Fibroblast of upper back skin (primary cell): ENCODE measurements at places on chromosomes 12 and 14.
A peak's percentile ranks its signal among the peaks of the same experiment; 100 is the strongest.

DNA sequence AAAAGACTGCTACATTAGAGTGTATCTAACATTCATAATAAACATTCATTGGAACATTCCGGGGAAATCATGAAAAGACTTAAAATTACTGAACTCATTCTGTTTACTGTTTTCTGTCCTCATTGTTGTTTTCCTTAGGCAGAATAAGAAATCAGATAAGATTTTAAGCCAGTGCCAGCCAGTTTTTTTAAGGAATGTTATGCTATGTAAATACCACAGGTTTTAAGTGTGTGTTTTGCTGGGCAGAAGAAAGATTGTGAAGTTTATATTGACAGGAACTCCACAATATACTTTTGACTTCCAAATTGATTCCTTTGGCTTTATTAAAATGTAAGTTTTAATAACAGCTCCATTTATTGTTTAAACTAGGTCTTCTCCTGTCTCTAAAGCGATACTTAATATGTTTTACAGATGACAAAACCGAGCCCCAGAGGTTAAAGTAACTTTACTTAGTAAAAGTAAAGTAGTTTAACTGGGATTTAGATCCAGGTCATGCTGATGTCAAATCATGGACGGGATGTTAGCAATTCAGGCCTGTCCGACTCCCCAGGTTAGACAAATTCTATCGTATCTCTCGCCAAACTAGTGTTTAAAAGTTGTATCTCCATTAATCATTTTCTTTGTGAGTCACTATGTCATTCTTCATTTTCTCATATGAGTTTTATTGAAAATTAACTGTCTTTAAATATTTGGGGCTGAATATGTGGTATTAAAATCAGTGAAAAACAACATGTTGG, 1.7 kb downstream of the LARP4 start:
- DNase-seq = no peak

DNA sequence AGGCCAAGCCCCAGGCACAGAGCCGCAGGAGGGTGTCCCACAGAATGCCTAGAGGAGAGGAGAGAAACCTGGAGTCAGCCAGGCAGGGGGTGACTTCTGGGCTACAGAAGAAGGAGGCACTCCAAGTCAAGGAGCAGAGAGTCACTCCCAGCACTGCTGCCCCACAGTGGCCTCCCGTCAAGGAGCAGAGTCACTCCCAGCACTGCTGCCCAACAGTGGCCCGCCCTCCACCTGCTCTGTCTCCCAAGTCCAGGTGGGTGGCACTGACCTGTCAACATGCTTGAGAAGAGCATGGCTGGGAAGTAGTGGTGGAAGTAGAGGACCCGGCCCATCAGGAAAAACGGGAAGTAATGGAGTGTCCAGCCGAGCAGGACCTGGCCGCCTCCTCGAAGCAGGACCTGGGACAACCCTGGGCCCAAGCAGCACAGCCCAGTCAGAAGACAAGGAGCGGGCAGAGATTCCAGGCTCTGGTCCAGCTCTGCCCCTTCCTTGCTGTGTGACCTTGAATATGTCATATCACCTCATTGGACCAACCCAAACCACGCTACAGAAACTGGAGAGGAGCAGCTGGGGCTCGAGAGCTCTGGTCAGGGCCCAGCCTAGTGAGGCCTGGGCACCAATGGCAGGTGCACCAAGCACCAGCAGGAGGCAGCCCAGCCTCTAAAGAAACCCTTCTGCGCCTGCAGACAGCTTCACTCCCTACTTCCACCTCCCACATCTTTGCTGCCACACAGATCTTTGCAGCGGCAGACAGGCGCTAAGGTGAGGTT, 7.6 kb upstream of the NGB start:
- DNase-seq = no peak

DNA sequence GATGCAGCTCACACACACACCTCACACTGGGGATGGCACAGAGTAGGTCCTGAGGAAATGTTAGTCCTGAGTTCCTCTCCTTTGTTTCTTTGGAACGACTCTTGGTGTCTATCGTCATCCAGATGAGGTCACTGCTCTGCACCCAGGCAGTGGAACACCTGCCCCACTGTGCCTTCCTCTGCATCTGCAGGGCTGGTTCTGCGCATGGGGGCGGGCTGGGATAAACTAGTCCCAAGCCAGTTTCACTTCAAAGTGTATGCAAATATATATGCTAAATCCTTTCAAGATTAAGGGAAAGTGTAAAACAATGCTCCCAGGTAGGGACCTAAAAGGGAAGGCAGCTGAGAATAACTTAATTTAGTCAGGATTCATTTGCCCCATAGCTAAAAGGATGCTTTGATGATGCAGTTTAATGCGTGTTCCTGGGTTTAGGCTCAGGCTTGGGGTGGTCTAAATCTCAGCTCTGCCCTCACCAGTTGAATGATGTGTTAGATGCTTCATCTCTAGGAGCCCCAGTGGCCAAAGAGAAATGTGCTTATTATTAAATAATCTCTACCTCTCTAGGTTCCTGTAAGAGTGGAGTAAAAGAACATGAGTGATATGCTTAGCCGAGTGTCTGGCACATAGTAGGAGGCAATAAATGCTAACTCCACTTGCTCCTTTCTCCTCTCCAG, 47.1 kb upstream of the OVCH1 start:
- DNase-seq = no peak

DNA sequence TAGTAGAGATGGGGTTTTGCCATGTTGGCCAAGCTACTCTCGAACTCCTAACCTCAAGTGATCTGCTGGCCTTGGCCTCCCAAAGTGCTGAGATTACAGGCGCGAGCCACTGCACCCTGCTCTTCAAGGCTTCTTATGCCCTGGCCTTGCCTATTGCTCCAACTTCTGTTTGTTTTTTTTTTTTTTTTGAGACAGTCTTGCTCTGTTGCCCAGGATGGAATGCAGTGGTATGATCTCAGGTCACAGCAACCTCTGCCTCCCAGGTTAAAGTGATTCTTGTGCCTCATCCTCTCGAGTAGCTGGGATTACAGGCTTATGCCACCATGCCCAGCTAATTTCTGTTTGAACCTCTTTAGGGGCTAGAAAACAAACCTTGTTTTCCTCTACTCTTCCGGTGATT, 6.0 kb upstream of the ABCD4 start:
- no peak for DNase-seq

DNA sequence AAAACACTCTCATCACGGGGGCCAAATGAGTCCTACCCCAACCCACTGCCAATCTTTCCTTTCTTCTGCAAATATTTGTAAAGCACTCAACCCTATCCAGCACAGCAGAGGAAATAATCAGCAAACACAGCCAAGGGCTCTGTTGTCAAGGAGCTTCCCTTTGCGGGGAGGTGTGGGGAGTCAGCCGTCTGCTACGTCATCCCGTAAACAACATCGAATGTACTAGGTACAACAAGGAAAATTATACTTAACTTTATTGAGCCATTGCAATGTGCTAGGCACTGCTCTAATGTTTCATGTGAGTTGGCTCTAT, 22.8 kb downstream of the TMEM63C start:
- no peak for DNase-seq

- no peak for DNase-seq
Measured at GRCh38 chr12:128804762-128805161, 19.0 kb downstream of the SLC15A4 start.

DNA sequence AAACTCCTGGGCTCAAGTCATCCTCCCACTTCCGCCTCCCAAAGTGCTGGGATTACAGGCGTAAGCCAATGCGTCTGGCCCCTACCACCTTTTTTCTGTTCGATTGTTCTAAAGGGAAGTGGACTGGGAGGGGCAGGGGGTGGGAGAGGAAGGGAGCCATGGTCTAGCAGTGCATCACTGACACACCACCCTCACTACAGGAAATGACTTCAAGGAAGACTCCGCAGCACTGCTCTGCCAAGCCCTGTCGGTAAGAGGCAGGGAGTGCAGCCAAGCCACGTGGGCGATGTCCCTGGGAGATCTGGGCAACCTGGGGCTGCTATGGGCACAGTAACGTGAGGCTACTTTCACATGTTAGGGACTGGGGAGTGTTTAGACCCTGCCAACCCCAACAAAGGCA, 18.0 kb downstream of the LRRC74A start:
- peak; percentile 22 for DNase-seq

GRCh38 chr12:546920-547845, 87.4 kb downstream of the B4GALNT3 start:
- DNase-seq = peak; percentile 46

DNA sequence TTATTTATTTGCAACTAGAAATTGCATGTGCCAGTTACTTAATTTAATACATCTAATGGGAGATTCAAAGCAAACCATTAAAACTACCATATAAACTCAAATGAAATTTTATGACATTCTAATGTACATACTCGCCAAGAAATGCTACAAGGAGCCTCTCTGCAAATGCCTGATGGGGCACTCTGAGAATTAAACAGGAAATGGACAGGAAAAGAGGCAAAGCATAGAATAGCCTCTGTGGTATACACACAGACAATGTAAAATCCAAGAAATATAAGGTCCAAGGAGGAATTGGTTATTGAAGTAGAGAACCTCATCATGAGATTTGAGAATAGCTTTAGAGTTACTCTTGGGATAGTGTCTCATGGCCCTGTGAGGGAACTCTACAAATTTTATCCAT, 41.2 kb downstream of the RAB21 start:
- no peak for DNase-seq

- DNase-seq = no peak
Measured at GRCh38 chr12:121436706-121437105, 36.8 kb downstream of the RNF34 start.

DNA sequence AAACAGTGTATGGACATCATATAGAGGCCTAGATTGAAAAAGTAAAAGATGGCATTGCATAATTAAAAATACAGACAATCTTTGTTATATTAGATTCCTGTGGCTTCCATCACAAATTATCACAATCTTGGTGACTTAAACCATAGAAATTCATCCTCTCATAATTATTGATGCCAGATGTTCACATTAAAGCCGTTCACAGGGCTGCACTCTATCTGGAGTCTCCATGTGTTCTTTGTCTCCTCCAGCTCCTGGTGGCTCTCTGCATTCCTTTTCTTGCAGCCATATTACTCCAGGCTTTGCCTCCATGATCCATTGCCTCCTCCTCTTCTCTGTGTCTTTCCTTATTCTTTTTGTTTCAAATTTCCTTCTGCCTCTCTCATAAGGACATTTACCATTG, 875.7 kb upstream of the USP15 start:
- DNase-seq = peak; percentile 41

GRCh38 chr14:105241641-105242040, 6.7 kb upstream of the BTBD6 start:
- no peak for DNase-seq

DNA sequence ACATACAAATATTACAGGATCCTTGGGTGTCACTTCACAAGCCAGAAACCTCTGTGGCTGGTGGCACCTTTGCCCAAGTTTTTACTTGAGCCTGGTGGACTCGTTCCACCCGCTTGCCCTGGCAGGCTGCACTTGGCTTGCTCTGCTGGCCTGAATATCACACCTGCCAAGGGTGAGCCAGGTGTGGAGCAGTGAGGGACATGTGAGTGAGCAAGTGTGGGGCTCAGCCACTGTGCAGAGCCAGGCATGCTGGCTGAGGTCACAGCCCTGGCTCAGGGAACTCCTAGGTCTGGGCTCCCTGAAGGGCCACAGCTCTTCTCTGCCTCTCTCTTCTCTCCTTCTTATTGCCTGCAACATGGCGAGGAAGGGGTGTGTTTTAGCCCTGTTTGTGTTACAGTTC, 82.0 kb downstream of the SLC16A7 start:
- DNase-seq = no peak

GRCh38 chr14:54220071-54220703, 176.6 kb upstream of the CDKN3 start:
- no peak for DNase-seq

DNA sequence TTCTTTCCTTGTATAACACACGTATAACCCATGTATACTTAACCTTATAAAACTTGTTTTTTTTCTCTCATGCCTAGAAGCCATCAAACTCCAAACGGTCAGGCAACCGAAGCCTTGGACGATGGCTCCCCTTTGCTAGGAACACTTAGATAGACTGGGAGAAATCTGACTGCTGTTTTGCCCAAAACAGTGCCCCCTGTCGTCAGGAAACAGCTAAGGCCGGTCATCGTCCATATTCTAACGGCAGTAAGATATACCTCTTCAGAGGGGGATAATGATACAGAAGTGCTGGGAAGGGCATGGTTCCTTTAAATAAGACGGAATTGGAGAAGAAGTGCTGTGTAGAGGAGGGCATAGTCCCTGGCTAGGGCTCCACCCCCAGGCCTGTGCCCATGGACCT, 130.5 kb downstream of the SLC41A2 start:
- no peak for DNase-seq

DNA sequence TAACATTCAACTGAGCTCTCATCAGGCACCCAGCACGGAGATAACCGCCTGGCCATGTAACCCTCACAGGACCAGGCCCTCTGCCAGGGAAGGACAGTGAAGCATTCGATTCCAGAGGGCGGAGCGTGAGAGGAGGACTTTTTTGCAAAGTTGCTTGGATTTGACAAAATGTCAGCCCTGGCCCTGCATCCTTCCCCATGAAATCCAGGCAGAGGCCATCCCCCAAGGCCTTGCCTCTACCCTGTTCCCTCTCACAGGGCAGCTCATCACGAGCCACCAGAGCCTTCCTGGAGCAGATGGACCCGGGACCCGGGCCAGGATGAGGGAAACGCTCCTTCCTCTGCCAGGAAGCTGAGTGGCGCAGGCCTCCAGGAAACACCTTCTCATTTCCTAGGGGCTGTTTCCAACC, 17.0 kb downstream of the CAMKK2 start:
- no peak for DNase-seq

DNA sequence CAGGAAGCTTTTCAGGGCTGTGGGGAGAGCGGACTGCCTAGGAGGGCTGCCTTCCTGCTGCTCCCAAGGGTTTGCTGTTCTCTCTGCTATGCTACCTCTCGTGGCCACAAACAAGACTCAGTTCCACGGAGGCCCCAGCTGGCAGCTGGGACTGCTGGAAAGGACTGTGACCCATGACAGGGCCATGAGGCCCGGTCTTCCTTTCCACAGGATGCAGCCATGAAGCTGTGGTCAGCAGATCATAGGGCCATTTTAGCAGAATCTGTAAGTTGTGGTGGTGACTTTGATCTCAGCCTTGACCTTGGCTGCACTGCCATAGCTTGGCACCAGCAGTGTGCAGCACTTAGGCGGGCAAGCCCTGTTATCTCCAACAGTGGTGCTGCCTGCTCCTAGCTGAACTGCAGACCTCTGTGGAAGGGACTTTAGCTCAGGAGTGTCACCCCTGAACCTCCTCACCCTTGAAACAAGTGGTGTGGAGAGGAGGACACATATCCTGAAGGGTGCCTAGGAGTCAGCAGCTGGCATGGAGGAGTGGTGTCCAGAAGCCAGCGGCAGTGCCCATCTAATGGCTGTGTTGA, 12.3 kb downstream of the KRT80 start:
- DNase-seq = no peak

- DNase-seq = no peak
Measured at GRCh38 chr12:33322519-33322918, 117.1 kb downstream of the SYT10 start.

DNA sequence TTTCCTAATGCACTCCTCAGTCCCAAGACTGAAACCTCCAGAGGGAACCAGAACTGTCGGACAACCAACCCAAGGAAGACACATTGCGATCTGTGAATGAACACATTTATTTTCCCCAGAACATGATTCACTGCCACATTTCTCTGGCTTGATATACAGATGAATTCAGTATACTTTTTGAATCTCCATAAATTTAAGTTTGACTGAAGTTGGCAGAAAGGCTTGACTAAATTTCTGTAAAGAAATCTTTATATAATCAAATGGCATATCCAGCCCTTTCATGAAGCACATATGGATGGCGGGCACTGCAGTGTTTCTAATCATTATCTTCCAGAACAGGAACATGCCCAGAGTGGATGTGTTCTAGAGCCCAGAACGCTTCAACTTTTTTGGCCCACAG, 56.7 kb downstream of the DCAF5 start:
- DNase-seq = no peak
